ENCODE measurements at places on chromosomes 7 and 10. TPM values are rescaled to one million over a fixed set of nuclear protein-coding genes. Genes with fewer than 3 reads are reported as not detected.

Gene TDRD1
- not detected for total RNA-seq

Gene TRIM50
- not detected for total RNA-seq

Gene MALRD1
- not detected for total RNA-seq

Gene CALML5
- total RNA-seq = not detected

Gene ERV3-1
- total RNA-seq = 7.2 TPM

Gene KLF14
- total RNA-seq = 0.93 TPM

Gene STEAP1B
- 0.27 TPM for total RNA-seq

Gene CEP55
- 63.7 TPM for total RNA-seq

Gene FZD8
- 0.22 TPM for total RNA-seq

Gene ICA1
- 16.4 TPM for total RNA-seq

Gene HMX2
- total RNA-seq = not detected

Gene NPC1L1
- total RNA-seq = 0.15 TPM

Gene CTBP2
- total RNA-seq = 144 TPM

Gene SLC13A1
- total RNA-seq = not detected

Gene GRM3
- total RNA-seq = not detected

Gene EBLN1
- total RNA-seq = not detected

Gene SCART1
- total RNA-seq = 3.7 TPM

Gene LRIT1
- total RNA-seq = not detected

Gene OPALIN
- not detected for total RNA-seq

Gene ING3
- 16.2 TPM for total RNA-seq

Gene GPR26
- total RNA-seq = not detected

Gene TMEM140
- not detected for total RNA-seq

Gene GIMAP4
- total RNA-seq = 0.49 TPM

Gene LIPN
- total RNA-seq = not detected

Gene GPR15LG
- not detected for total RNA-seq

Gene GRM8
- total RNA-seq = 0.05 TPM

Gene PON1
- total RNA-seq = 0.20 TPM

Gene ASAH2
- total RNA-seq = 10.7 TPM

Gene HYAL4
- not detected for total RNA-seq

Gene PLA2G12B
- not detected for total RNA-seq

Gene OLAH
- not detected for total RNA-seq

Gene AKR1C2
- total RNA-seq = 0.25 TPM

Gene ANKRD7
- not detected for total RNA-seq

Gene NEUROG3
- not detected for total RNA-seq

Gene RAB19
- total RNA-seq = 2.6 TPM

Gene GBX1
- total RNA-seq = 0.86 TPM

Gene HHEX
- 11.0 TPM for total RNA-seq

Gene ATOH7
- total RNA-seq = not detected

Gene SLC26A5
- total RNA-seq = 0.15 TPM

Gene AGMO
- not detected for total RNA-seq

Gene GNAT3
- not detected for total RNA-seq

Gene DEPP1
- total RNA-seq = 3.8 TPM

Gene LIPJ
- not detected for total RNA-seq

Gene CNTNAP2
- 0.37 TPM for total RNA-seq

Gene IDE
- total RNA-seq = 55.8 TPM

Gene TMEM176B
- total RNA-seq = 0.42 TPM

Gene PIK3AP1
- total RNA-seq = 7.1 TPM

Gene TRPV6
- 1.7 TPM for total RNA-seq

Gene FAM25A
- total RNA-seq = 2.7 TPM
